Chondrocyte (in vitro differentiated cells): ENCODE measurements at places on chromosomes 2 and 18. TPM values are rescaled to one million over a fixed set of nuclear protein-coding genes. Genes with fewer than 3 reads are reported as not detected.

ITGB6 gene
- total RNA-seq, result 2.0 to 2.3 TPM (median 2.2 TPM) in 3 replicates

COLEC12 gene
- 2.1 to 17.8 TPM (median 2.2 TPM) in 3 replicates for total RNA-seq

DCTN1 gene
- total RNA-seq, result 157 to 167 TPM (median 161 TPM) in 3 replicates

EFHD1 gene
- total RNA-seq, result 109 to 178 TPM (median 175 TPM) in 3 replicates

RPL31 gene
- 951 to 1,014 TPM (median 979 TPM) in 3 replicates for total RNA-seq

TSPYL6 gene
- total RNA-seq, result not detected in 3 replicates

APCDD1 gene
- total RNA-seq, result 9.5 to 41.3 TPM (median 13.1 TPM) in 3 replicates

CD207 gene
- total RNA-seq, result not detected in 3 replicates

TEX44 gene
- not detected in 3 replicates for total RNA-seq

KIF1A gene
- total RNA-seq, result 15.2 to 63.5 TPM (median 60.0 TPM) in 3 replicates

VWC2L gene
- not detected in 3 replicates for total RNA-seq

FOXD4L1 gene
- 0.44 TPM in 1 of 3 replicates, not detected in the others for total RNA-seq

KLHL41 gene
- total RNA-seq, result 1.4 to 2.3 TPM (median 2.2 TPM) in 3 replicates

SH2D6 gene
- 0.47 TPM in 1 of 3 replicates, not detected in the others for total RNA-seq

MERTK gene
- total RNA-seq, result 3.1 to 6.4 TPM (median 3.2 TPM) in 3 replicates

ICA1L gene
- 4.9 to 6.6 TPM (median 6.6 TPM) in 3 replicates for total RNA-seq

NLRC4 gene
- not detected in 3 replicates for total RNA-seq

FABP1 gene
- total RNA-seq, result not detected in 3 replicates

PLEKHH2 gene
- total RNA-seq, result 4.9 to 13.7 TPM (median 5.5 TPM) in 3 replicates

CD226 gene
- 0.62 to 1.3 TPM (median 0.82 TPM) in 3 replicates for total RNA-seq

HAAO gene
- 1.6 to 8.5 TPM (median 8.2 TPM) in 3 replicates for total RNA-seq

FBXO15 gene
- 0.57 to 0.95 TPM (median 0.92 TPM) in 3 replicates for total RNA-seq

ADD2 gene
- total RNA-seq, result 0.15 to 0.23 TPM in 2 of 3 replicates, not detected in the other

HOXD13 gene
- total RNA-seq, result not detected in 3 replicates

HOXD12 gene
- total RNA-seq, result not detected in 3 replicates

KCNK3 gene
- 0.77 to 2.9 TPM (median 2.8 TPM) in 3 replicates for total RNA-seq

DSG4 gene
- not detected in 3 replicates for total RNA-seq

SYT4 gene
- total RNA-seq, result not detected in 3 replicates

SCYGR4 gene
- total RNA-seq, result not detected in 3 replicates

LRRTM4 gene
- total RNA-seq, result not detected in 3 replicates

CRYGB gene
- not detected in 3 replicates for total RNA-seq

TBR1 gene
- total RNA-seq, result not detected in 3 replicates

PHOSPHO2 gene
- total RNA-seq, result 3.0 to 4.2 TPM (median 3.3 TPM) in 3 replicates

PECR gene
- 6.6 to 10.1 TPM (median 9.1 TPM) in 3 replicates for total RNA-seq

C2orf66 gene
- 0.89 TPM in 1 of 3 replicates, not detected in the others for total RNA-seq

BMP10 gene
- total RNA-seq, result not detected in 3 replicates

NEU4 gene
- total RNA-seq, result 0.42 to 1.3 TPM (median 0.85 TPM) in 3 replicates

TAF4B gene
- 1.7 to 2.2 TPM (median 2.0 TPM) in 3 replicates for total RNA-seq
